ENCODE measurements at places on chromosomes 3 and 15.

- DNase-seq = no peak
These were observed 213.8 kb upstream of the FEZF2 start for GRCh38 chr3:62587169-62587568.

DNA sequence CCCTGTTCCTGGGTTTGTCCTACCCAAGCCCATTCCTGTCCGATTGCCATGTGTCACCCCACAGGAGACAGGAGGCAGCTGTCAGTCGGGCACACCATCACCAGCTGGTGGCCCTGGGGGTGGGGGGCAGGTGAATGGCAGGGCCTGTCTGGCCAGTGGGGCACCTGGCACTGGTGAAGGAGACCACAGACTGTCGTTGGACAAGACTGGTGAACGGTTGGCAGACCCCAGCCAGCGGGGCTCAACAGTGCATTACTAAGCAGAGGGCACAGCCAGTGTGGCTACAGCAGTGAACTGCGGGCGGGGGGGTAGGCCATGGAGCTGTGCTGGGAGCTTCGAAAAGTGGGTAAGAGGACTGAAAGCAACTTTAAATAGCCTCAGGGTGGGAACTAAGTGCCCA lies 2.1 kb downstream of the SEMA7A start:
- DNase-seq = no peak

- no peak for DNase-seq
These were observed 51.6 kb downstream of the GATM start for GRCh38 chr15:45326741-45327140.

- no peak for DNase-seq
These were observed 108.5 kb downstream of the SAMMSON start for GRCh38 chr3:70108072-70108471.

DNA sequence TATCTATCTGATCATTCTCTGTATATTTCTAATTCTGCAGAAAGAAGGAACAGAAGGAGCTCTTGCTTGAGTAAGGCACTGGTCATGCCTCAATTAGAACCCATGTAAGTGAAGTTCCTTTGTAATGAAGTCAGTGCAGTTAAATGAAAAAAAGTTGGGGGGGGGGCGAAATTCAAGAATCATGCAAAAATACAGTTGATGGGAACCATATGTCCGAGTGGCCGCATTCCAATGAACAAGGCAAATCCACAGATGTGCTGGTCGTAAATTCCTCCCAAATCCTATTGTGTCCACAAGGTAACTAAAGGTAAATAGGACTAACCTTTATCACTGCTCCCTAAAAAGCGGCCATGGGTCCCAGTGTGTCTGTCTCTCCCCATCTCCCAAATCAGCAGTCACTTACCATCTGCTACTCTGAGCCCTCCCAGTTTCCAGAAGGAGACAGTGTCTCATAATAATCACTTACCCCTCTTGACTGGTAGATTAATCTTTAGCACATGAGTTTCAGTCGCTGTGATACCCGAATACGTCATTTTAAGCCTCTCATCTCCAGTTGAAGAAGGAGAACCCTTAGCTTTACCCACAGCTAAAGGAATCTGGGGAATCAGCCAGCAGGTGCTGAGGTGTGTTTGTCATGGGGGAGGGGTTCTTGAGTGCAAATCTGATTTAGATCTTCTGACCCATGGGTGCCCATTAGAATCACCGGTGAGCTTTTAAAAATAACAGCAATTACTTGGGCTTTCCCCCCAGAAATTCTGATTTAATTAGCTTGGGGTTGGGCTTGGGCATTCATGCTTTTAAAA lies 56.3 kb upstream of the EPHB3 start:
- DNase-seq = no peak

- DNase-seq = no peak
These were observed 100.3 kb downstream of the APBA2 start for GRCh38 chr15:28986108-28986507.

GRCh38 chr3:78834910-78835309 lies 932.9 kb downstream of the ROBO1 start:
- DNase-seq = no peak

- DNase-seq = no peak
These were observed 40.5 kb downstream of the TRAT1 start for GRCh38 chr3:108862865-108863798.

Measured in GM12878 (cell line).